HL-60 (cell line): ENCODE measurements at places on chromosomes 3 and 15.

GRCh38 chr3:153980252-153980590, 141.0 kb upstream of the ARHGEF26 start:
- no peak for DNase-seq

DNA sequence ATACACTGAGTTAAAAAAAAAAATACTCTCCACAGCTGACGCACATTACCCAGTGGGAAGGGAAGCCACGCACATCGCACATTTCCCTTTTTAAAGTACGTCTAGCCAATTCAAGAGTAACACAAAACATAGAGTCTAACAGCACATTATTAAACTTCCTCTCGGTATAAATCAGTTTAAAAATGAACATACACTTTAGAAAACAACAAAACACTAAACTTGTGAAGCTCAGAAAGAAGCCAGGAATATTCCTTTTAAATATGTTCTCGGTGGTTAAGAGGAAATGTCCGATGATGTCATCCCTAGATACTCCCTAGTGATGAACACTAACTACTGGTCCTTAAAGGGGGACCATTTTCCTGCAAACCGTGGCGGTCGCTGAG, 721 bp downstream of the MYEF2 start:
- DNase-seq, result no peak

GRCh38 chr3:43612419-43612818, 9.4 kb downstream of the ANO10 start:
- DNase-seq, result no peak

- no peak for DNase-seq
Observed at GRCh38 chr3:172262991-172263608, 185.2 kb downstream of the GHSR start.

GRCh38 chr15:48858401-48858800, 19.5 kb upstream of the EID1 start:
- no peak for DNase-seq

DNA sequence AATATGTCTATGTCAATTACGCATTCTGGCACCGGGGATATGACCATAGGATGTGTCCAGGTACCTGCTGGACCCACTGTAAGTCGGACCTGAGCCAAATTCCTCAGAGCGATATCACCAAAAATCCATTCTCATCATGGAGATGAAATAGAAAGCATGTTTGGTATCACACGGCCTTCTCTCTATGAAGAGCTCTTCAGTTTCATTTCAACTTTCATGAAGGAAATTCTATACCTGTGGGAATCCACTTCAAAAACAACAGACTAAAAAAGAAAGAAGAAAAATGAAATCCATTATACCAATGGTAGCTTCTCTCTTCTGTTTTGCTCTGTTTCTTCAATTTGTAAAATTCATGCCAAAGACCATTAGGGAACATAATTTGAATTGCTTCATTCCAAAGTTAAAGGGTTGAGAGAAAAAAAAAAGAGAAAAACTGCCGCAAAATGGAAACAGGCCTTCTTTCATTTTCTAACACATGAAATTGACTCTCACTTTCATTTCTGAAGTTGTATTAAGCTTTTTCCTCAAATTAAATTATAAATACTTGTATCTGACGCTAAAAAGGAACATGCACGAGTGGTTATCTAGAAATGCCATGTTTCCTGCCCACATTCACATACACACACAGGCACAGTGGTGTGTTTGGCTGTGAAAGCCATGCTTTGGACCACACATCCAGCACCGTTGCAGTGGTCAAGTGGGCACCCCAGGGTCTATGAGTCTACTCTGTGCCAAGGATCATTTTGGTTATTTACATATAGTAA, 46.9 kb upstream of the DIPK2A start:
- no peak for DNase-seq

- DNase-seq, result no peak
Observed at GRCh38 chr3:39910135-39910534, 100.7 kb downstream of the MYRIP start.

DNA sequence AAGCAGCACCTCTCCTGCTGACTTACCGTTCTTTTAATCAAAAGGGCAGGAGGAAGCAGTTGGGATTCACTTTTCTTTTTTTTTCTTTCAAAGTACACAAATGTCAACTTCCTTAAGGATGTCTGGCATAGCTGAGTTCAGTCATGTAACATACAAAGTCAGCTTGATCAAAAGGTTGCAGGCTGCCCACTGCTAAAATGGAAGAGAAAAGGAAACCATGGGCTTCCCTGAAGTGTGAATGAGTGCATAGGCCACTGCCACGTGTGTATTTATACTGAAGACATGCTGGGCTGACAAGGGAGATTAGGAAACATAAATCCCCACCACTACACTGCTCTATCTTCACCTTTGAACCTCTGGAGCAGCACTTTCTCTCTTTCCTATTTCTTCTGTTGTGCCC, 312.5 kb downstream of the TIGIT start:
- no peak for DNase-seq

DNA sequence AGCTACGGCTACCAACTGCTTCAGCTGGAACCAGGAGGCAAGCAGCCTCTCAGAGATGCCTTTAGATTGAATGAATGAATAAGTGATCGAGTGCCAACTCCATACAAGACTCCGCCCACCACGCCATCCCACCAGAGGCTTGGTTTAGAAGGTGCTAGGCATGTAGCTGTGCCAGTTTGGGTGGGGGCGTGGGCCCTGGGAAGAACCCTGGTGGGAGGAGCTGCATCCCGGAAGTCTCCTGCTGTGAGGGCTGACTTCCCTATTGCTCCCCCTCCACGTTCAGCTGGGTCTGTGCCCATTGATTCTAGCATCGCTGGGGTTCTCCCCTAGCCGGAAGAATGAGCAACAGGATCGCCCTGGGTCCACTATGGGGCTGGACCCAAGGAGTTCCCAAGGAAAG, 20.9 kb downstream of the LINGO1 start:
- no peak for DNase-seq

DNA sequence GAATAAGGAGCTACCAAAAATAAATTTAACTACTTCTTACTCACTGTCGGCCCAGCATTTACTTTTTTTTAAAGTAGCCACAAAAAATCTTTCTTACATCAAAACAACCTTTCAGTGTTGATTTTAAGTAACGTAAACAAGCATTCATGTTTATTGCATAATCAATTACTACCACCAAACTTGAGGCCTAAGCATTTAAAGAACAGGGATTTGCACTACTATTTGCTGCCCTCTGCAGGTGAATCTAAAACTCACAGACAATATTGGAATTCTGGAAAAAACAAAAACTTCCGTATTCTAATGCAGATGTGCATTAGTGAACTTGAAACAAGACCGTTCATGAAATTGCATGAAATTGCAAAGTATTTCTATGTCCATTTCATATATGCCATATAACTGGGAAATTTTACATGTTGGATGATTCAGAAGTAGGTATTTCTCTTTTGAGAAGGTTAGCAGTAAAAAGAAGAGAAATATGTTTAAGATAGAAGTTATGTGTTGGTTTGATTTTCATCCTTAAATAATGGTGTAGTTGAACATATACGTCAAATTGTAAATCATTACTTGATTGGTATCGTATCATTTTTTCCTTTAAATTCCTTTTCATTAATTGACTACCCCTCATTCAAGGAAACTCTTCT, 55.6 kb downstream of the CGGBP1 start:
- DNase-seq, result peak; percentile 13

GRCh38 chr15:92819278-92820235, 80.6 kb upstream of the CHD2 start:
- no peak for DNase-seq

DNA sequence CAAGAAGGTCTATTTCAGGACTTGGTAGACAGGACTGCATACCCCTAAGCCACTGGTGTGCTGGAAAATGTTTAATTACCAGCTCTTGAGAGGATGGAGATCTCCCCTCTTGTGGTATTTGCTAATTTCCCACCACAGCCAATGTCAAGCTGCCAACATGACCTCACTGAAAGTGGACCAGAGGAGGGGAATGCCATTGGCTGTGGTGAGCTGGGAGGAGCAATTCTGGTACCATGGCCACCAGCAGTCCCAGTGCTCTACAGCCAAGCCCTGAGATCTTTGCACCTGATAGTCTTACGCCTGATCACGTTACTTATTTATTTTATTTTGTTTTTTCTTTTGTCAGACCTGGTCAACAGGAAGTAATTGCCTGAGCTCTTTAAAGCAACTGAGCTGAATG, 82.5 kb upstream of the BCL6 start:
- DNase-seq, result no peak

- no peak for DNase-seq
Observed at GRCh38 chr15:38883987-38884386, 319.4 kb upstream of the RASGRP1 start.

GRCh38 chr15:69535101-69535638, 82.6 kb downstream of the RPLP1 start:
- peak; percentile 26 for DNase-seq

DNA sequence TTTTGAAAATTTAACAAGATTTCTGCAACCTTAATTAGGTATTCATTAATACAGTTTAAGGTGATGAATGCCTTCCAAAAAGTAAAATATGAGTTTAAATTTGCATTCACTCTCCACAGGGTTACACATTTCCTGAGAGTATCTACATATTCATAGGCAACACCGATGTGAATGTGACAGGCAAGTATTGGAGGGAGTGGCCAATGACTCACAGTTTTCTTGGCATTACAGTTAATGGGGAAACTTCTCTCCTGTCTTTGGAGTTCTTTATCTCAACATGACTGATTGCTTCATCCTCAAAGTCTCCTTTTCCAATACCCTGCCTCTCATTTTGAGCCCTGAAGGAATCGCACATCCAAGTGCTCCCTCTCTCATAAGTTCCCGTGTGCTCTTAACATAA, 181.9 kb upstream of the CHL1 start:
- DNase-seq, result no peak

- peak; percentile 37 for DNase-seq
Observed at GRCh38 chr15:39874890-39875549, 45.0 kb downstream of the GPR176 start.

DNA sequence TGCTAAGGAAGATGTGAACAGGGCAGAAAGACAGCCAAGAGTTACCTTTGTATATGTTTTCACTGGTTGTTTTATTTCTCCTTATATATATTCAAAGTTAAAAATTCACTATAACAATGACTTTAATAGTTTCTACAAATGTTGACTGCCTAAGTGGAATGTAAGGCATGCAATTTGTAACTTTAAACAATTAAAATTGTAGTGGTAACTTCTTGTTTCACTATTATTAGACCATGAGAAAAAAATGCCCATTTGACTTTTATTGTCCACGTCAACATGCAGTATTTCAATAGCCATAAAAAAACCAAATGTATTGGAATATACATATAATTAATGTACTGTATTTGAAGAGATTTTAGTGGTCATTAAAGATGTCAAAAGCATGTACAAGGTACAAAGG, 340.7 kb upstream of the CBLB start:
- no peak for DNase-seq

- DNase-seq, result no peak
Observed at GRCh38 chr15:78034495-78035191, 42.9 kb downstream of the TBC1D2B start.

DNA sequence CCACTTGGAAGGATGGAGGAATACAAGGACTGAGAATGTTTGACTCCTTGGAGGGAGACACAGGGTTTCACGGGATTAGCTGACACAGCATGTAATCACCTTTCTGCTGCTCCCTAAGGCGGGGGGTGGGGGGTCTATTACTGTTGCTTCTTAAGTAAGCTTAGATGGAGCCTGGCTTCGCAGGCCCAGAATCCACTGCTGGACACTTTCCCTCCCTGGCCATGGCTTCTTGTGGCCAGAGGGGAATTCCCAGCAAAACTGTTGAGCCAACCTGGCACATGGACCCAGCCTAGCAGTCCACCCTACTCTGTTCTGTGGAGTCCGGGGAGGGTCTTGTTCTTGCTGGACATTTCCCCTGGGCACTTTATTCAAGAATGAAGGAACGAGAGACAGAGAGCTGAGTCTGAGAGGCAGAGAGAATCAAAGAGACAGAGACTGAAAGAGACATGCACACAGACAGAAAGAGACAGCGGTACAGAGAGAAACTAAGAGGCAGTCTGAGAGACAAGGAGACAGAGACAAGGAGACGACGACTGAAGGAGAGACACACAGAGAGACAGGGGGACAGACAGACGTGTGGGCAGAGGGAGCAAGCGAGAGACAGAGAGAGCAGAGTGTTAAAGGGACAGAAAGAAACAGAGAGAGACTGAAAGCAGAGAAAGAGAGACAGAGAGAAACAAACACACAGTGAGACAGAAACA, 55.6 kb upstream of the DLG1 start:
- DNase-seq, result no peak

- DNase-seq, result no peak
Observed at GRCh38 chr15:59373215-59373614, 544 bp upstream of the MYO1E start.

- DNase-seq, result peak; percentile 58
Observed at GRCh38 chr3:23202921-23203707, at the start of gene UBE2E2. Gene UBE2E2, plus strand, starts transcription at chr3:23203327.

DNA sequence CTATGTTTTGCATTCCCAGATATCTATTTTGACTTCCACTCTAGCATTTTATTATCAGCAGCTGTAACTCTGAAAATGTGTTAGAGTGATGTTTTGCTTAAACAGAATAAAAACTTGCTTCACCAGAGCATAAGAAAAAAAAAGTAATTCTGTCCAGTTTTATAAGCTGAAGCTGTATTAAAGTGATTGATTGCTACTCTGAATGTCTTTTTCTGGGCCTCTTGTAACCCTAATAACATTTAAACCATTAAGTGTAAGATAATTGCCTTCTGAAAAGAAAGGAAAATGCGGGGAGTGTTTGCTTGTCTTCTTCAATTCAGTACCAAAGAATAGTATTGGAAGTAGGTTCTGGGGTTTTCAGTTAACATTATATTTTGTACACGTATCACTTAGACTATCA, 57.9 kb upstream of the UBE2E1 start:
- no peak for DNase-seq

DNA sequence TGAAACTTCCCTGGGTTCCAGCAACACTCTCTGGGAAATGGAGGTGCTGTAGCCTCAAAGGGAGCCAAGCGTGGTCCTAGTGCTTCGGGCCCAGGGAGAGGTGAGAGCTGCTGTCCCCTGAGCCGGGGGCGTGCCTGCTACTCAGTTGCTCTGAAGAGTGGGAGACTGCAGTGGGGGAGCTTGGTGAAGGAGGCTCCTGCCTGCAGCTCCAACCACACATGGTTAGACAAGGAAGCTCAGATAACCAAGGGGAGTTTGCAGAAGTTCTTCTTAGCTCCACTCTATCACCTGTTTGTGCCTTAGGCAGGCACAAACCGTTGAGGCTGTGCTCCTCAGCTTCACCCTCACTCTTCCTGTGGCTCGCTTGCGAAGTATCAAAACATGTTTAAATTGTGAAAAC, 53.6 kb upstream of the TRPM1 start:
- DNase-seq, result peak; percentile 5
